Hippocampal formation (tissue), 2 donors: ENCODE measurements at places on chromosomes 11 and 22.

DNA sequence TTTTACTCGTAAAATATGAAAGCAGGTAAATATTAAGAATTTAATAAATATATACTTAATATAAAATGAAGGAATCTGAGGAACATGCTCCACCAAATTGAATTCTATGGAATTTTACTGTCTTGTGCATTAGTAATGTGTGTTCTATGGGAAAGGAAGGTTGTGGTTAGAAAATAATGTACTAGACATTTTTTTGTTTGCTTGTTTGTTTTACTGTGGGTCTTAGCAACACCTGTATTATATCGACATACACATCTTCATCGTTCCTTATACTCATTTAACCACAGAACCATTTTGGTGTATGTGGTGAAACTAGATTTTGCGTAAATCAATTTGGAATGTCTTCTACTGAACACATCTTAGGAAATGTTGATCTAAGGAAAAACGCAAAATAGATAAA is 114.1 kb upstream of the MTMR2 start:
- DNase-seq: no peak

- DNase-seq: no peak
Measured at GRCh38 chr11:57172031-57172430, 9.7 kb upstream of the LRRC55 start.

- DNase-seq: no peak
Measured at GRCh38 chr11:116641561-116642045, 131.2 kb downstream of the BUD13 start.

DNA sequence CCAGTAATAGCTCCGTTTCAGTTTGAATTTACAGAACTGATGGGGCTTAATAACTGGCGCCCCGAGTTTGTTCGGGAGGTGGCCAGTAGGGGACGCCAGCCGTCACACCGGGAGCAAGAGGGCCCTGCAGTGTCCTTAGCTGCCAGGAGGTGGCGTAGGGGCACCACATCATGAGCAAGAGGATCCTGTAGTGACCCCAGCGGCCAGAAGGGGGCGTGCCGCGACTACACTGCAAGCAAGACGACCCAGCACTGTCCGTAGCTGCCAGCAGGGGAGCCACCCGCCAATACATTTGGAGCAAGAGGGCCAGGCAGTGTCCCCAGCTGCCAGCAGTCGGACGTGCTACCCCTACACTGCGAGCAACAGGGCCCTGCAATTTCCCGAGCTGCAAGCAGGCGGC is 663.7 kb upstream of the B3GAT1 start:
- no peak for DNase-seq

DNA sequence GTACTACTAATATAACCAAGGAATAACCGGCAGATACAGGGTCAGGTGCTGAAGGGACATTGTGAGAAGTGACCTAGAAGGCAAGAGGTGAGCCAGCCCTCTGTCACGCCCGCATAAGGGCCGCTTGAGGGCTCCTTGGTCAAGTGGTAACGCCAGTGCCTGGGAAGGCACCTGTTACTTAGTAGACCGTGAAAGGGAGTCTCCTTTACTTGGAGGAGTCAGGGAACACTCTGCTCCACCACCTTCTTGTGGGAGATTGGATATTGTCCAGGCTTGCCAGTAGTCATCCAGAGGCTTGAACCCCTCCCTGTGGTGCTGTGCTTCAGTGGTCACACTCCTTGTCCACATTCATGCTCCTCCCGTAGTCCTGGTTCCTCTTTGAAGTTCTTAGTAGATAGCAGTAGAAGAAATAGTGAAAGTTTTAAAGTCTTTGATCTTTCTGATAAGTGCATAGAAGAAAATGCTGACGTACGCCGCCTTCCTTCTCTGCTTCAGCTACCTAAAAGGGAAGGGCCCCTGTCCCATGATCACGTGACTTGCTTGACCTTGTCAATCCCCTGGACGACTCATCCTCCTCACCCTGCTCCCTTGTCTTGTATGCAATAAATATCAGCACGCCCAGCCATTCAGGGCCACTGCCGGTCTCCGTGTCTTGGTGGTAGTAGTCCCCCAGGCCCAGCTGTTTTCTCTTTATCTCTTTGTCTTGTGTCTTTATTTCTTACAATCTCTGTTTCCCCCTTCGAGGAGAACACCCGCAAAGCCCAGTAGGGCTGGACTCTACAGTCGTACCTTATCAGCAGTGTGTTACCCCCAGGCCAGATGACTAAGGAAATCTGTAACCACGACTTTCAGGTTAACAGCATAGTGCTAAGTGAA is 6.1 kb downstream of the NUP50 start:
- no peak for DNase-seq

- no peak for DNase-seq
Measured at GRCh38 chr11:134030853-134031252, 38.0 kb upstream of the JAM3 start.

GRCh38 chr22:23756891-23757290 is 2.7 kb upstream of the VPREB3 start:
- DNase-seq: no peak

DNA sequence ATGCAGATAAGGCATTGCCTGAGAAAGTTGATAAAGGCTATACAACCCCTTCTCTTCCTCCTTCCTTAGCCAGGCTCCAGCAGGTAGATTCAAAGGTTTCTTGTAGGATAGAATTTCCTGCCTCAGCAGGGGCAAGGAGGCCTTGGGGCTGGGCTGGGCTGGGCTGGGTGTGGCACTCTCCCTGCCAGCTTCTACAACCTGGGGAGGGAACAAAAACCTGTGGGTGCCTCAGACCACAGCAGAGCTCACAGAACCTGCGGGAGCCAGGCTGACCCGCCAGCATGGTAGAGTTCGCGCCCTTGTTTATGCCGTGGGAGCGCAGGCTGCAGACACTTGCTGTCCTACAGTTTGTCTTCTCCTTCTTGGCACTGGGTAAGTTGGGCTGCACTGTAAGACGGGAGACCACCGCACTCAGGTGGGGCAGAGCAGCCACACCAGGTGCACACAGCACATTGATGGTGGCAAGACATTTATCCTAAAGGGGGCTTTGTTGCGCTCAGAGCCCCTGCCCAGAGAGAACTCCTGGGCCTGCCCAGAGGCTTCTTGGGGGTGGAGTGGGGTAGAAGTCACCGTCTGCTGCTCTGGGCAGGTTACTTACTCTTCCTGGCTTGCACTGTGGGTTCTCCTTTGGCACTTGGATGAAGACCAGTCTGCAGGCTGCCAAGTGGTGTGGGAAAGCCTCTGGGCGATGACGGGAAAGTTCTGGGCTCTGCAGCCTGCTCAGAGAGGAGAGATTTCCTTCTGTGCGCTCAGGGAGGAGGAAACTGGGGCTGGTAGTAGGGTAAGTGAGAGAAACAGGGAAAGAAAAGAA is at the start of gene MOGAT2:
Gene MOGAT2, plus strand, starts transcription at position 231 of the 811 bp plus-strand sequence. Its CDS starts 51 bp downstream, at position 282.
- DNase-seq: no peak

- no peak for DNase-seq
Measured at GRCh38 chr11:123696183-123696582, 41.8 kb upstream of the SCN3B start.

- DNase-seq: no peak
Measured at GRCh38 chr11:97937501-97937900, 1083.2 kb upstream of the CNTN5 start.

DNA sequence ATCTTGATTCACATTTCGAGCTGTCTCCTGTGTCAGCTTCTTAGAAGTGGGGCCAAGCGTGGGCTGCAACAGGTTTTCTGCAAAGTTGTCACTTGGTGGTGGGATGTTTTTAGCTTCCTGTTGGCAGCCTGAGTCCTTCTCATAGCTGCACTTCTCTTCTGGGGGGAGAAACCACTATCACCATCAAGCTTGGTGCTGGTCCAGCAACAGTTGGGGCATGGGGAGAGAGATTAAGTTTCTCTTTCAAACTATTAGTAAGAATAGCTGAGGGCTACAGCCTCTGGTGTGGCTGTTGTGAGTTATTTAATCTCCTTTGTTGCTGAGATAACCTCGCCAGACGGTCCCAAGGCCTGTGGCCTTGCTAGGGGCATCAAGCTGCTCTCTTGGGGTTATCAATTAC is 123.3 kb upstream of the CRYBB3 start:
- DNase-seq: no peak

DNA sequence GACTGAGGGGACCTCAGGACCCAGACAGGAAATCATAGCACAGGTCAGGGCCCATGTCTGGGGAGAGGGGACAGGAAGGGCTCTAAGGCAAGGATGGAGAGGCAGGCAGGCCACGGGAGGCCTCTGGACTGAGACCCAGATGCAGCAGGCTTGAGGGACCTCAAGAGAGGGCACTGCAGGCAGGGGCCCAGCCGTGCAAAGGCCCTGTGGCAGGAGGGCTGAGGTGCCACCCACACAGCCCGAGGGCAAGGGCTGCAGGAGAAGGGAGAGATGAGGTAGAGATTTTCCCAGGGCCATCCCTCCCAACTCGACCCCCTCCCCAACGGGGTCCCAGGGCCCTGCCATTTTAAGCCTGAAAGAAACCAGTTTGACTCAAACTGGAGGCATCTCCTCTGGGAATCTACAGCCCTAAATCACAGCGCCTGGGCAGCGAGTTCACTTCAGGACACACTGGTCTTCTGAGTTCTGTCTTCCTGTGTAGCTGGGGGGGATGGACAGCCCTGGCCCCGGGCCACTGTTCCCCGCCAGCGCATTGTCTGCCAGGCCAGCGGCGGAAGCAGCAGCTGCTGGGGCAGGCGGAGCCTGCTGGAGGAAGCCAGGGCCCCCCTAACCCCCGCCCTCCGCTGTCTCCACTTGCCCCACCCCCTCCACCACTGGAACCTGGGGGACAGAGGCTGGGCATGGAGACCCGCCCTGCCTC is 20.3 kb upstream of the WNT7B start:
- peak; percentile 68 for DNase-seq

GRCh38 chr11:66006134-66006890 is 4.0 kb downstream of the BANF1 start:
- no peak for DNase-seq

DNA sequence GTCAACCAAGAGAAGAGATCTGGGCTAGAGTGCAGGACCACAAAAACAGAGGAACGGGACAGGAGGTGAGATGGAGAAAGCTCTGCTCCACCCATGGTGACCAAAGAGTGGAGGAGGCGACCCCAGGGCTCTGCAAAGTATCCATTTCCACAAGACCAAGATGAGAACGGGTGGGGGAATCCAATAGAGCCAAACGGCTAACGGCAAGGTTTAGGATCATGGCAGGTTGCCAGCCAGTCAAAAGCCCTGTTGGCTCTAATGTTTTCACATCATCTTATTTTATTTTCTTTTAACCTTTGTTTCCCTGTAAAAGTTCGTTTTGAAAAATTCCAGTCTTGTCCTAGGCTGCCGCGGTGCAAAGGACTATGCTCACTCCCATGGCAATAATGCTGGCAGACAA is 52.1 kb upstream of the CHST1 start:
- no peak for DNase-seq

DNA sequence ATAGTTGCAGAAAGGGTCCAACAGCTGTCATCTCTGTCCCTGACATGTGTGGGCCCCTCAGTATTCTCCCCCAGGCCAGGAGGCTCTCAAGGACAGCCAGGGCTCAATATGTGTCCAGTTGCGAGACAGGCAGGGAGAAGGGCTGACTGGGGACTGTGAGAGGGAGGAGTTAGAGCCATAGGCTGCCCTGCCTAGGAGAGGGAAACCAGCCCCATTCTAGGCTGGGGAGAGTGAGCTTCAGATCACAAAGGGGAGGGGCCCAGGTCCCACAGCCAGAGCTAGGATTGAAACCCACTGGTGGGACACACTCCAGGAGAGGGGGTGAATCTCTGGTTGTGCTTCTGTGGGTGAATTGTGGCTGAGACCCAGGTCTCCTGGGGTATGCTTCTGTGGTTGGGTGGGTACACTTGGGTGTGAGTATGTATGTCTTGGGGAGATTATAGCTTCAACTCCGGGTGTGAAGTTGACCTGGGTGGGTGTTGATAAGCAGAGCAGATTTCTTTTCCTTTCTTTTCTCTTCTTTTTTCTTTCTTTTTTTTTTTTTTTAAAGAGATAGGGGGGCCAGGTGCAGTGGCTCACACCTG is 2.1 kb upstream of the CARNS1 start:
- peak; percentile 27 for DNase-seq

DNA sequence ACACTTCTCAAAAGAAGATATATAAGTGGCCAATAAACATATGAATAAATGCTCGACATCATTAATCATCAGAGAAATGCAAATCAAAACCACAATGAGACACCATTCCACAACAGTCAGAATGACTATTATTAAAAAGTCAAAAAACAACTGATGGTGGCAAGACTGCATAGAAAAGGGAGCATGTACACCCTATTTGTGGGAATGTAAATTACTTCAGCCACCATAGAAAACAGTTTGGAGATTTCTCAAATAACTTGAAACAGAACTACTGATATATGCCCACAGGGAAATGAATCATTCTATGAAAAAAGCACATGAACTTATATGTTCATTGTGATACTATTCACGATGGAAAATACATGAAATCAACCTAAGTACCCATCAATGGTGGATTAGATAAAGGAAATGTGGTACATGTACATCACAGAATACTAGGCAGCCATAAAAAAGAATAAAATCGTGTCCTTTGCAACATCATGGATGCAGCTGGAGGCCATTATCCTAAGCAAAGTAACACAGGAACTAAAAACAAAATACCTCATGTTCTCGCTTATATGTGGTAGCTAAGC is 42.4 kb downstream of the GLYATL2 start:
- DNase-seq: no peak

DNA sequence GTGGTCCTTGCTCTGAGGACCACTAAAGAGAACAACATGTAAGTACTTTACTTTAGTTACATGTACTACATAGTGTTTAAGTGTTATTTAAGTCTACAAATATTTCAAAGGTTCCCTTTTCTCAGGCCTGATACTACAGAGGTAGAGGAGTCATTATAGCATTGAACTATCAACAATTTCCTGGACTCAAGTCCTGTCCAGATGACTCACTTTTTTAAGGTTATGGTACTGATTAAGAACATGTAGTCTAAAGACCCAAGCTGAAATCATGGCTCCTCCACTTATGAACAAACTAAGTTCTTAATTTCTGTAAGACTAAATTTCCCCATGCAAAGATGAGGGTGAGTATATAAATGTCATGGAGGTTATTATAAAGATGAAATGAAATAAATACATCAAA is 74.7 kb downstream of the NARS2 start:
- no peak for DNase-seq

DNA sequence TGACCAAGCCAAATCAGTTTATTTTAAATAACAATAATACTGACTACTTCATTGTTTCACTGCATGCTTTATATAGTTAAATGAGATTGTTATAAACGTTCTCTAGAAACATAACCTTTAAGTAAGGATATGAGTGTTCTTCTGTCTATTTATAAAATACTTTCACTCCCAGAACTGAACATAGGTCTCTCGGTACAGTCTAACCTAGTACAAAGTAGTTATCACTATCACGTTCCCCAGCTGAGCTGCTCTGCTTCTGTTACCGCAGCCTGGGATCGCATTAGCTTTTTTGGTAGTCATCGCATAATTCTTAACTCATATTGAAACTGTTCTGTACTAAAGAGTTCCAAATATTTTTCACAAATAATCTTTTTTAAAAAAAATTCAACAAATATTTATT is 143.6 kb downstream of the WNT11 start:
- DNase-seq: no peak

- no peak for DNase-seq
Measured at GRCh38 chr11:44367452-44367851, 57.5 kb upstream of the ALX4 start.

DNA sequence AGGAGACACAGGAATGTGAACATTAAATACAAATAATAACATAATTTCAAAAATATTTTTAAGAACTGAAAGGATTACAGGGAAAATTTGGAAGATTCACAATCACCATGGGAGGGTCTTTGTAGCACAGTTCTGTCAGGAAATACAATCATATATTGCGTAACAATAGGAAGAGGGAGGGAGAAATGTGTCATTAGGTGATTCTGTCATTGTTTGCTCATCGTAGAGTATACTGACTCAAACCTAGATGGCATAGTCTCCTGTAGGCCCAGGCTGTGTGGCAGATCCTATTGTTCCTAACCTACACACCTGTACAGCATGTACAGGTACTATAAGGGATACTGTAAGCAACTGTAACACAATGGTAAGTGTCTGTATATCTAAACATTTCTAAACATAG is 330.4 kb downstream of the BRD1 start:
- no peak for DNase-seq
